Prostate gland (tissue), 2 donors: ENCODE measurements at places on chromosomes 3 and 15. TPM values are rescaled to one million over a fixed set of nuclear protein-coding genes. Genes with fewer than 3 reads are reported as not detected.

- H3K27ac ChIP-seq, result no peak overlapping the region
- no peak overlapping the region for H3K4me3 ChIP-seq
- H3K4me1 ChIP-seq, result peaks cover 5% of the 10 kb centered on the region
- no peak for DNase-seq
- no peaks in the 10 kb centered on the region for H3K36me3 ChIP-seq
- H3K27me3 ChIP-seq, result no peaks in the 10 kb centered on the region
These were observed 43.1 kb upstream of the HES1 start for GRCh38 chr3:194092881-194093301.

- no peaks in the 10 kb centered on the region for H3K27me3 ChIP-seq
- H3K4me1 ChIP-seq, result no peaks in the 10 kb centered on the region
- H3K27ac ChIP-seq, result no peak overlapping the region
- H3K4me3 ChIP-seq, result no peak overlapping the region
- DNase-seq, result no peak
- no peaks in the 10 kb centered on the region for H3K36me3 ChIP-seq
These were observed 234.1 kb downstream of the RORA start for GRCh38 chr15:60994963-60995475.

- no peak overlapping the region for H3K4me3 ChIP-seq
- no peak overlapping the region for H3K27ac ChIP-seq
- no peaks in the 10 kb centered on the region for H3K27me3 ChIP-seq
- no peak for DNase-seq
These were observed 15.7 kb downstream of the LIPC start for GRCh38 chr15:58447271-58448010.

GRCh38 chr3:50620420-50620819 is 3.5 kb downstream of the MAPKAPK3 start:
- no peaks in the 10 kb centered on the region for H3K36me3 ChIP-seq
- no peaks in the 10 kb centered on the region for H3K27me3 ChIP-seq
- no peak for DNase-seq
- no peak overlapping the region for H3K4me3 ChIP-seq
- H3K27ac ChIP-seq, result peak overlapping the region; percentile 36
- peaks cover 28% of the 10 kb centered on the region for H3K4me1 ChIP-seq

GRCh38 chr3:180036671-180037455 is at the start of gene PEX5L:
Gene PEX5L (minus strand): TSS chr3:180036937. CDS start chr3:180036599, 338 bp downstream.
- no peaks in the 10 kb centered on the region for H3K4me1 ChIP-seq
- peak within 1 kb of the TSS; percentile 25 for H3K4me3 ChIP-seq
- DNase-seq, result no peak
- no peaks in the 10 kb centered on the region for H3K36me3 ChIP-seq

DNA sequence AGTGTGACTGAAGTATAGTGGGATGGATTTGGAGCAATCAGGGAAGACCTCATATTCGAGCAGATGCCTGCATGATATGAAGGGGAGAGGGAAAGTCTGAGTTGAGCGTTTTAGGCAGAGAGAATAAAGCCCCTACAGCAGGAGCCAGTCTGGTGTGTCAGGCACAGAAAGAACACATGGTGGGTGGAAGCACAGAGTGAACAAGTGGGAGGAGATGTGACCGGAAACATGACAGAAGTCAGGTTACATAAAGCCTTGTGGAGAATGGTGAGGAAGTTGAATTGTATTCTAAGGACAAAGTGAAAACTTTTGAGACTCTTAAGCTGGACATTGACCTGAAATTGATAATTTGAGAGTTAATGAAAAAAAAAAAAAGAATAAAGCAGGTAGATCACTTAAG is 541.0 kb downstream of the PLOD2 start:
- no peak for DNase-seq
- H3K36me3 ChIP-seq, result no peaks in the 10 kb centered on the region
- H3K4me3 ChIP-seq, result no peak overlapping the region
- no peak overlapping the region for H3K27ac ChIP-seq
- no peaks in the 10 kb centered on the region for H3K27me3 ChIP-seq

Gene EBLN2
- total RNA-seq, result 0.82 TPM

GRCh38 chr3:48466386-48467109 is 20.0 kb downstream of the ATRIP start:
- no peaks in the 10 kb centered on the region for H3K27me3 ChIP-seq
- peak overlapping the region; percentile 99 for H3K27ac ChIP-seq
- no peaks in the 10 kb centered on the region for H3K36me3 ChIP-seq

DNA sequence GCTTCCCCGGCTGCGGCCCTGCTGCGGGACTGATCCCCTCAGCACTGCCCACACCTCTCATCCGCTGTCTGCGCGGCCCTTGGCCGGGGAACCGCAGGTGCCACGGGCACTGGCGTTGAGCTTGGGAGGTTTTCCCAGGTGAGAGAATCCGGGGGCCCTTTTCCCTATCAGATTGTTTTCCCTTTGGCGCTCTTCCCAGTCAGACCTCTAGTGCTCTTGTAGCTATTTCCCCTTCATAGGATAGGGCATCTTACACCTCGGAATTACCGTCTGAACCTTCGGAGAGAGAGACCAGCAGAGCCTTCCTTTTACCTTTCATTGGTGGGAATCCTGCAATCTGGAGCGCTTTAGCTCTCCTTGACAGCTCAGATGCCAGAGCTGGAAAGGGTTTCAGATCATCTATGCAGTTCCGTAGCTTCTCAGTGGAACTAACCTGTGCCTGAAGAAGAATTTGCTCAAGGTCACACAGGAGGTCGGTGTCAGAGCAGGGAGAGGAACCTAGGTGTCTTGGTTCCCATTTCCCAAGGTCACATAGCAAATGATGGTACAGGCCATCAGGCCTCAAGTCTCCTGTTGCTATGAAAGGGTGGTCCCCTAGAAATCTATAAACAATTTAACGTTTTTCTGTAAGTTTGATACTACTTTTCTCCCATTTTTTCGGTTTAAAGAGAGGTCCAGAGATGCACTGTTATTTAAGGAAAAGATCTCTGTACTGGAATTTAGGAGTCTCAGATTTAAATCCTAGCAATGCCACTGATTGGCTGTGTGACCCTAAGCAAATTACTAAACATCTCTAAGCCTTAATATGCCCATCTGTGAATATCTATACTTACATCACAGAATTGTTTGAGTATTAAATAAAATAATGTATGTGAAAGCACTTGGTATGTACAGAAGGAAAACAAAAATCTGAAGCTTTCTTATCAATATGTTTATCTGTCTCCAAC is 916 bp downstream of the IDH3A start:
- no peaks in the 10 kb centered on the region for H3K27me3 ChIP-seq
- H3K27ac ChIP-seq, result peak overlapping the region; percentile 79
- no peak for DNase-seq
- H3K36me3 ChIP-seq, result no peaks in the 10 kb centered on the region
- peaks cover 4% of the 10 kb centered on the region for H3K4me1 ChIP-seq

Gene SAMMSON
- 0.14 TPM for total RNA-seq

Gene ITIH4
- 4.9 TPM for total RNA-seq

- no peak overlapping the region for H3K27ac ChIP-seq
- no peaks in the 10 kb centered on the region for H3K27me3 ChIP-seq
These were observed 266.7 kb upstream of the LRRN1 start for GRCh38 chr3:3532508-3532907.

DNA sequence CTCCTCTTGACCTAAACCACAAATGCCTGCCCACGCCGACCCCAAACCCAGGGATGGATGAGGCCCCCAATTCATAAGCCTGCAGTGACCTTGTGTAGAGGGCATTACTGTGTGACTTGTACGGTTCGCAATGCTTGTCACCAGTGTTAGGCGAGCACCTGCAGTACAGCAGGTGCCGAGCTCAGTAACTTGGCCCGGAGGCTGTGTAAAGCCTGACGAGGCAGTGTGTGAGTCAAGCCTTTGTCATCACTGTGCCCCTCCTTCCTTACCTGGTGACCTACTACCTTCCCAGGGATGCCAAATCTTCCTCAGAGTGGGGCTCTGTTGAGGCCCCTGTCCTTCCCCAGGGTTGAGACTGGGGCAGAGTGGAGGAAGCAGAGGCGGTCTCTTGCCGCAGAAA is 37.2 kb upstream of the TMEM115 start:
- H3K27me3 ChIP-seq, result no peaks in the 10 kb centered on the region
- no peaks in the 10 kb centered on the region for H3K4me1 ChIP-seq
- no peak overlapping the region for H3K27ac ChIP-seq
- no peak overlapping the region for H3K4me3 ChIP-seq

DNA sequence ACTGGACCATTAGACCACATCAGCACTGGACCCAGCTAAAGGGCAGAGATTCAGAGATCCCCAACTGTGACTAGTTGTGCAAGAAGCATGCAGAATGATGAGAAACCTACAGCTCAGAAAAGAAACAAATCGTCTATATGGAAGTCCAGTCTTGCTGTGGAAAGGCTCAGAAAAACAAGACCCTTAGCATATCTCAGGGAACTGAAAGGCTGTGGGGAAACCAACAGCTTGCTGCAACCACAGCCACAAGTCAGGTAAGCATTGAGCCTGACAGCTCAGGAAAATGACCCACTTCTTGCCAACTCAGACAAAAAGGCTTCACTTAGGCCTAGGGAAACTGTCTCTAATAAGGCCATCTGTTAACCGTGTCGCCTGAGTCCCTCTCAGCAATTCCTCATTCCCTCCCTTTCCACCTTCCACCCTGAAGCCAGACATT is 145.6 kb downstream of the LSAMP start:
- H3K36me3 ChIP-seq, result no peaks in the 10 kb centered on the region
- no peak overlapping the region for H3K4me3 ChIP-seq
- H3K27ac ChIP-seq, result no peak overlapping the region
- DNase-seq, result no peak
- H3K4me1 ChIP-seq, result no peaks in the 10 kb centered on the region
- H3K27me3 ChIP-seq, result no peaks in the 10 kb centered on the region

Gene MEIS2
- 53.4 TPM for total RNA-seq

GRCh38 chr15:39583596-39584265 is 2.9 kb downstream of the THBS1 start:
- H3K4me3 ChIP-seq, result peak overlapping the region; percentile 54
- DNase-seq, result no peak
- H3K4me1 ChIP-seq, result no peaks in the 10 kb centered on the region
- H3K27ac ChIP-seq, result no peak overlapping the region
- H3K36me3 ChIP-seq, result no peaks in the 10 kb centered on the region

DNA sequence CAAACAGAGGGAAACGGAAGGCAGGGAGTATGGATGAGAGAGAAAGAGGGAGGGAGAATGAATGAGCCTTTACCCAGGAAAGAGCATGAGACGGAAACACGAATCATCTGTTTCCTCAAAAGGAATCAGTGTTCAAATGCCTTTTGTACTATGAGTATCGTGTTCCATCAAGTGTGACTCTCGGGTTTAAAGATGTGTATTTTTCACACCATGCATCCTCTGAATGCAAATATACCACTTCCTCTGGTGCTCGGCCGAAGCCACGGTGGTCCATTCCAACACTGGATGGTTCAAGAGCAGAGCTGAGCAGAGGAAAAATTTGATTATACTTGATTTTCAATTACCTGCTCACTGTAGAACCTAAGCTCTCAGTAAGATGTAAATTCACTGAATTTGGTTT is 505.1 kb downstream of the MECOM start:
- no peak overlapping the region for H3K4me3 ChIP-seq
- no peaks in the 10 kb centered on the region for H3K27me3 ChIP-seq
- H3K4me1 ChIP-seq, result no peaks in the 10 kb centered on the region
- no peak overlapping the region for H3K27ac ChIP-seq

DNA sequence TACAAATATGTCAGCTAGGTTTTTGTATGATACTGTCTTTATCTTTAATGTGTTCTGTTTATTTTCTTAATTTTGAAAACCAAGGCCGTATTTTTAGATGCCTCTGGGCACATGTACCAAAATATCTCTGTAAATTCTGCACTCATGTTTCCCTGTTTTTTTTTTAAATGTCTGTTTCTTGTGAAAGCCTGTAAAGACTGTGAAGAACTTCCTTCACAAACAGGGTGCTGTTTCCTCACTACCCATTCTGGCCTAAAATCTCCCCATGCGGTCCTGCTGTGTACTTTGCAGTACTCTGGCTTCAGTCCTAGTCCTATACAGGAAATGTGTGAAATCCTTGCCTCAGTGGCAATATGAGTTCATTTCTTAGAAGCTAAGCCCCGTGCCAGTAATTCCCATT is 133.4 kb upstream of the ZBTB20 start:
- no peak for DNase-seq
- H3K4me3 ChIP-seq, result no peak overlapping the region
- no peaks in the 10 kb centered on the region for H3K4me1 ChIP-seq

Gene PRICKLE2
- 11.9 TPM for total RNA-seq

Gene DGKG
- total RNA-seq, result 1.2 TPM

Gene CLDN16
- 0.45 TPM for total RNA-seq

- no peak overlapping the region for H3K4me3 ChIP-seq
These were observed 5.3 kb upstream of the TRAK1 start for GRCh38 chr3:42085641-42086376.

- H3K4me1 ChIP-seq, result no peaks in the 10 kb centered on the region
- H3K27ac ChIP-seq, result no peak overlapping the region
- no peaks in the 10 kb centered on the region for H3K27me3 ChIP-seq
These were observed 297.2 kb downstream of the ARPP21 start for GRCh38 chr3:35936571-35936970.

DNA sequence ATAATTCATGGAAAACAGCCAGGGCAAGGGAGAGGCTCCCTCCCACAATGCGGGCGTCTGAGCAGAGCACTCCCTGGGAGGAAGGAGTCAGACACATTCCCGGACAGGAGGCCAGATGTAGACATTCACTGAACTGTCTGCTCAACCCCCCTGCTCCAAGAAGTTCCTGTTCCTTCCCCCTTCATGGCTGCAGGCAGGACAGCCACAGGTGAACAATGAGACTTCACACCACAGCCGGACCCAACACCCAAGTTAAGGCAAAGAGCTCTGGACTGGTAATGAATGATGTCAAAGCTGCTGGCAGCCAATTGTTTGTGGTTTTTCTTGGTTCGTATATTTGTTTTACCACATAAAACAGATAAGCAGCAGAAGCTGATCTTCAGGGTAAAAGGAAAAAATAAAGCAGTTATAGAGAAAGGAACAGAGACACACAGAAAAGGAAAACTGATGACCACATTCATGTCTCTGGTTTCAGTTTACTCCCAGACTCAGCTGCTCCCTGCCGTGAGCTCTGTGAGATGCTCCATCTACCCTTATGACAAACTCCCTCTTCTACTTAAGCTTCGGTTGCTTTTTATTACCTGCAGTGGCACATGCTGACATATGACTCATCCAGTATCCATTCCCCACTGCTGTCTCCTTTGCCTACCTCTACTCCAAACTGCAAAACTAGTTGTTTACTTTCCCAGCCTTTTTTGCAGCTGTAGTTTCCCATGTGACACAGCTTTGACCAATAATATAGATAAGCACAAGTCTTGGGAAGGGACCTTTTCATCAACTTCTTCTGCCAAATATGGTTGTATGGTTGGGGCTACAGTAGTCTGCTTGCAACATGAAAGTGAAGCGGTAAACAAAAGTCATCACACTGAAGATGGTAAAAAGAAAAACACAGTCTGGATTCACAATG is 33.1 kb downstream of the DZIP1L start:
- no peaks in the 10 kb centered on the region for H3K27me3 ChIP-seq
- peak; percentile 16 for DNase-seq
- H3K36me3 ChIP-seq, result no peaks in the 10 kb centered on the region
- H3K4me3 ChIP-seq, result no peak overlapping the region
- H3K27ac ChIP-seq, result peak overlapping the region; percentile 54

- H3K36me3 ChIP-seq, result no peaks in the 10 kb centered on the region
- DNase-seq, result no peak
- no peak overlapping the region for H3K4me3 ChIP-seq
These were observed 57.4 kb upstream of the MYZAP start for GRCh38 chr15:57534281-57534680.

Gene EFL1
- total RNA-seq, result 29.3 TPM

GRCh38 chr3:34323517-34323916 is 525.1 kb downstream of the PDCD6IP start:
- no peak overlapping the region for H3K4me3 ChIP-seq
- H3K4me1 ChIP-seq, result no peaks in the 10 kb centered on the region
- no peaks in the 10 kb centered on the region for H3K36me3 ChIP-seq
- DNase-seq, result no peak
